ENCODE measurements at places on chromosomes 7 and 10.

DNA sequence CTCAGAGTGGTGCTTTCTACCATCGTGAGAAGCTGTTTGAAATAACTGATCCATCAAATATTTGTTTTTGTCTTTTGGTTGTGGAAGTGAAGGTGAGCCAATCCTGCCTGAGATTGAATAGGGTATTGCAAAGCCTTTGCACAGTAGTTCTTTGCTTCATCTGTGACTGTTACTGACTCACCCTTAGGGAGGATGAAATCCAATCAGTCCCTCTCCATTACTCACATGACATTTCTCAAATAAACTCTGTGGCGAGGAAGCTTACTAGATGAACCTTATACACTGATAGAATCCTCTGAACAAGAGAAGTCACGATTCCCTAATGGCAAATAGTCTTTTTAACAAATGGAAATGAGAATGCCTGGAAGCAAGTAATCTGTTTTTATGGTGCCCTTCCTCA, 31.9 kb downstream of the HEPACAM2 start:
- DNase-seq = no peak

GRCh38 chr7:1050956-1051690, 6.8 kb downstream of the GPR146 start:
- DNase-seq = no peak

DNA sequence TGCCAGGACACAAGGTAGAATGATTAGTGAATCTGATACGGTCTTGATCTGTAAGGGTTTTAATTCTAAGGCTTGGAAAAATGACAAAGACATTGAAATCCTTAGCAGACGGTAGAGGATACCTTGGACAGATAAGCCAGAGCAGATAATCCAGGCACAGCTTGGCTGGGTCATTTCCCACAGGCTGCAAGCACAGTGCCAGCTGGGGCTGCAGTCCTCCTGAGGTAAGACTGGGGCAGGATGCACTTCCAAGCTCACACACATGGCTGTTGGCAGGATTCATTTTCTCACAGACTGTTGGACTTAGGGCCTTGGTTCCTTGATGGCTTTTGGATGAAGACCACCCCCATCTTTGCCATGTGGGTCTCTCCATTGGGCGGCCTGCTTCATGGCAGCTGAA, 63.2 kb upstream of the BMPER start:
- DNase-seq = no peak

DNA sequence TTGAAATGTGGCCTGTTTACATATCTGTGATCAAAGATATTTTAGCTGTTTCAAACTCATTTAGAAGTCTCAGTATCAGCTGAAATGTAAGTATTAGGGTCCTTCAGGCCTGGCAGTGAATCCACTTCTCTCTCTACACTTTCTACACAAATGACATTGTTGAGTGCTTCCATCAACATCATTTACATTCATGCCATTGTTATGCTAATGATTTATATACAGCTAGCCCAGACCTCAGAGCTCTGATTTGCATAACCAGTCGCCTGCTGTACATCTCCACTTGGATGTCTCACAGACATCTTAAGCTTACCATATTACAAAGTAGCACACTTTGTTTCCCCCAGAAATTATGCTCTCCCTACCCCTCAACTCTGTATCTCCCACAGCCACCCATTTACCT, 71.6 kb downstream of the GSDME start:
- no peak for DNase-seq

DNA sequence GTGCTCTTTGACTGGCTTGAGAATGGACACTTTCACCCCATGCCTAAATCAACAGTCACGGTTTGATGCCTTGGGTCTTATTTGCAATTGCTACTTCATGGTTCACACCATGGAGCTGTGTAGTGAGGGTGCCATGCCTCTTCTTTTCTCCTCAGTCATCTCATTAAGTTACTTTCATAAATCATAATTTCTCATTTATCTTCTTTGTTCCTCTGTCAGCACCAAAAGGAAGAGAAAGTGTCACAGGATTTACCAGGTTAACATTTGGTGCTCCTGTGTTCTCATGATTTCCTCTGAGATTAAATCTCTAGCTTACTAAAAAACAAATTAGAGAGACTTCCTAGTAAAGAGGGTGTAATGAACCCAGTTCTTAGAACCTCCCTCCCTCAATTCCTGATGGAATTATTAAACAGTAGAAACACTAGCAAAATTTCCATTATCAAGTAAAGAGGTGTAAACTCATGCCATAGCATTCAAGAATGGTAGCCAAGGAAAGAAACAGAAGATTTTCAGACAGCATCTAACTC, 75.7 kb downstream of the RAMP3 start:
- DNase-seq = no peak

DNA sequence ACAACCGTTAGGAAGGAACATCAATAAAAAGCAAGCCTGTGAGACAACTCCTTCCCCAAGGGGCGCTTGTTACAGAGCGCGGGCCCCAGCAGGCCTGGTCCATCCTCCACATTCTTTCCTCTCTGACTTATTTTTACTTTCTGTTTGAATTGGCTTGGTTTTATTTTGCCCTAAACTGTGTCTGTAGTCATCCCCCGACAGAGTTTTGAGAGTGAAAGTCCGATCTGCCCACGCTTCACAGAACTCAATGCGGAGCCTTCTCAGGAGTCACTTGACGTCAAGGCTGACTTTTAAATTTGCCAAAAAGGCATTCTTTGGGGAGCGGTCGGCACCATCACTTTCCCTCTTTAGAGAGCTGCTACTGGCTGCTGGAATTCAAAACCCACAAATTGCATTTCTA, 150.1 kb upstream of the KLF6 start:
- peak; percentile 89 for DNase-seq

GRCh38 chr10:36779238-36779846, 346.1 kb upstream of the ANKRD30A start:
- no peak for DNase-seq

DNA sequence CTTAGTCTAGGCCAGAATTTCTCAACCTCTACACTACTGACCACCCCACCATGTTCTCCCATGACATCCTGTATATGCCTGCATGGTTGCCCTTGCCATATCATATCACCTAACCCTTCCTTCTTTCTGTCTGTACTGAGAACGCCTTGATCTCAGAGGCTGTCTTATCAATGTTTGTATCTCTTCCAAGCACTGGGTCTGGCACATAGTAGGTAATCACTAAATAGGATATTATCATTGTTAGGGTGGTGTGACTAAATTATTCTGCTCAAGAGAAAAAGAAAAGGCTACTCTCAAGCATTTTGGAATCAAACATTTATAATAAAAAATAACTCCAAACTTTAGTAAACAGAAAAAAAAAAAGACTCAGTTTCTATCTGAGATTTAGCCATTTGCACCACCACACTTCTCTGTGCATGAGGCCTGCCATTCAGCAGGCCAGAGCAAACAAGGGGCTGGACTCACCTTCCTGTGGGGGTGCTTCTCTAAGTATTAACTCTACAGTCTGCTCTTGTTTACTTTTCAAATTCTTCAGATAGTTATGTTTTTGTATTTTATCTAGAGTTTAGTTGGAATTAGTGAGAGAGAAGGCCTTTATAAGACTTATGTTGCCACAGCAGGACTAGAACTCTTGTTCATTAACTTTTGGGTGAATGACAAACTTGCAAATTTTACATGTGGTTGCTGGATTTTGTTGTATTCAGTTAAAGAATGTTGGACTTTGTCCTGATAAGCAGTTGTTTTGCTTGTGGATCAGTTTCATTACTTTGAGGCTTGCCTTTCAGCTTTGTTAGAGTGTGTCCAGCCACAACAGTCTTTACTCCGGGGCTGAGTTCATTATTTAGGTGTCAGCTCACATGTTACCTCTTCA, 5.4 kb downstream of the AGBL3 start:
- no peak for DNase-seq

DNA sequence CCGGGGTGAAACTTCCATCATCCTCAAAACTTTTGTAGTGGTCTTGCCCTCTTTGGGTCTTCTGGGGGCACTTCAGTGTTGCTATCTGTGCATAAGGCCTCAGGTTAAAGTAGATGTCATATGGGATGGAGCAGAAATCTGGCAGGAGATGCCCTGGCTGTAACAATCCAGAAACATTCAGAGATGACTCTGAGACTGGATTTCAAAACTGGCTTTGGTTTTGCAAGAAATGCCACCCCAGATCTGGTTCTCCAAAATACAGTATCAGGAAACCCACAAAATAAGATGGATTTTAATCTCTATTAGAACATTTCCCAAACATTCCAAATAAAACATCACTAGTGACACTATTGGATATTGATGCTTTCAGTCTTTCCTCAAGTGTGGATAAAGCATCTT, 191.5 kb downstream of the REEP3 start:
- no peak for DNase-seq

DNA sequence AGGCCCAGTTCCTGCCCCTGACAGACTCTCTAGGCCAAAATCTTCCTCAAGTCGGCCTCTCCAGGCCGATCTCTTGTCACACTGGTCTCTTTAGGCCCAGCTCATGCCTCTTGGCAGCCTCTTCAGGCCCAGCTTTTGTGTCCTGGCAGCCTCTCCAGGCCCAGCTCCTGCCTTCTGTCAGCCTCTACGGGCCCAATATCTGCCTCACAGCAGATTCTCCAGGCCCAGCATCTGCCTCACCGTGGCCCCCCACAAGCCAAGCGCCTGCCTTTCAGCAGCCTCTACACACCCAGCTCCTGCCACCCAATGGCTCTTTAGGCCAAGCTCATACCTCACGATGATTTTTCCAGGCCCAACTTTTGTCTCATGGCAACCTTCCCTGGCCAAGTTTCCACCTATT, 33.0 kb upstream of the VKORC1L1 start:
- DNase-seq = no peak

GRCh38 chr10:63260103-63260859, 127.2 kb downstream of the NRBF2 start:
- DNase-seq = no peak

DNA sequence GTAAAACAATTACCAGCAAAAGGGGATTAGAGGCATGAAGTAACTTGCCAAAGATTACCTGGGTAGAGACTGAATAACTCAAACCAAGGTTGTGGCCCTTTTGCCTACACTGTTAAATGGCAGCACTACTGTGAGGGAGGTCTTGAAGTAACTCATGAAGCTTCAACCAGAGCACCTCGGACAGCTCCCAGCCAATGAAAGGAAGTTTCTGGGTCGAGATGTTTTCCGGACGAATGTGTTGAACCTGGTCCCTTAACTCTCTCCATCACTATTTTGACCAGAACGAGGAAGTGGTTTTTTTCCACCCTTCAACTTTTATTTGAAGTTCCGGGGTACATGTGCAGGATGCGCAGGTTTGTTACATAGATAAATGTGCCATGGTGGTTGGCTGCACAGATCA, 133.6 kb upstream of the PRKCQ start:
- DNase-seq = no peak

- DNase-seq = no peak
These were observed 64.6 kb downstream of the WDR37 start for GRCh38 chr10:1120801-1121211.

DNA sequence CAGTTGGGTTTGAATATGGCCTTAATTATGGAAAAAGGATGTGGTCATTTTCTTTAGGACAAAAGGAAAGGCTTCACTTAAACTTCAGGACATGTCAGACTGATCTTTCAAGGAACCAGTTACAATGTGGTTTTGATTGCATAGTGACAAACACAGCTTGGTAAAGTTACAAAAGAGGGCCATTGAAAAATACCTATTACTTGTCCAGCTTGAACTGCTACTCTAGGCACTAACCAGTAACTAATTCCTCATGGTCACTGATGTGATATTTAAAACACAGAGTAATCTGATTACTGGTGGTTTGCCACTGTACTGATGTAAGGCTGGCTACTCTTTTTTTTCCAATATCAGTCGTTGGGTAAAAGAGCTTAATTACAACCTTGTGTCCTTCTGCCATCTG, 22.6 kb downstream of the TES start:
- DNase-seq = no peak

- DNase-seq = no peak
These were observed 1088.3 kb upstream of the SORCS1 start for GRCh38 chr10:108252771-108253170.

Measured in stimulated activated CD4-positive, alpha-beta T cell treated with anti-CD3 and anti-CD28 coated beads, Interleukin-1b, Interleukin-23, amount 100 ng/mL, for 48 hours (primary cell).